ENCODE measurements at places on chromosomes 12 and 14. TPM values are rescaled to one million over a fixed set of nuclear protein-coding genes. Genes with fewer than 3 reads are reported as not detected.

The SLC38A2 gene
- 317 TPM for total RNA-seq

The EIF2S3B gene
- total RNA-seq: 0.29 TPM

The DGLUCY gene
- total RNA-seq: 13.6 TPM

The GPX2 gene
- total RNA-seq: not detected

The TUNAR gene
- total RNA-seq: not detected

The PLEKHD1 gene
- total RNA-seq: not detected

The CCDC38 gene
- not detected for total RNA-seq

The KCNJ8 gene
- total RNA-seq: not detected

The RDH5 gene
- total RNA-seq: 6.0 TPM

The LRP6 gene
- 16.3 TPM for total RNA-seq

The ADCY4 gene
- total RNA-seq: not detected

The TROAP gene
- 59.5 TPM for total RNA-seq

The SERPINA9 gene
- total RNA-seq: not detected

The KRT73 gene
- not detected for total RNA-seq

The PTPRB gene
- 3.8 TPM for total RNA-seq

The CLEC14A gene
- not detected for total RNA-seq

The PTPN21 gene
- total RNA-seq: 7.4 TPM

The USP30 gene
- 6.0 TPM for total RNA-seq

The HHIPL1 gene
- 0.24 TPM for total RNA-seq

The HOXC5 gene
- total RNA-seq: 0.78 TPM

The OR4K2 gene
- total RNA-seq: not detected

The NPAS3 gene
- 0.48 TPM for total RNA-seq

The NGB gene
- not detected for total RNA-seq

The C1R gene
- total RNA-seq: 29.3 TPM

The KRT83 gene
- not detected for total RNA-seq

The INHBE gene
- 0.24 TPM for total RNA-seq

The KCNMB4 gene
- under 0.01 TPM for total RNA-seq

The MANSC1 gene
- 8.5 TPM for total RNA-seq

The GALNT6 gene
- 31.3 TPM for total RNA-seq

The CFAP251 gene
- 1.5 TPM for total RNA-seq

The GALNT9 gene
- total RNA-seq: not detected

The SDSL gene
- 5.5 TPM for total RNA-seq

The CCDC196 gene
- not detected for total RNA-seq

The RFX4 gene
- not detected for total RNA-seq

The RARG gene
- 11.1 TPM for total RNA-seq

The DNAJC22 gene
- total RNA-seq: 10.4 TPM

The PDE3A gene
- under 0.01 TPM for total RNA-seq

The FOXA1 gene
- total RNA-seq: not detected

The CLEC1B gene
- total RNA-seq: not detected

The INSM2 gene
- total RNA-seq: not detected

The ANO4 gene
- 1.1 TPM for total RNA-seq

The PROX2 gene
- not detected for total RNA-seq

The RDH12 gene
- total RNA-seq: not detected

The PPP1CC gene
- total RNA-seq: 148 TPM

The TC2N gene
- total RNA-seq: not detected

All from RPMI7951 (cell line).